NCI-H1417 (cell line): ENCODE measurements at places on chromosomes 12 and 14.
A peak's percentile ranks its signal among the peaks of the same experiment; 100 is the strongest.

DNA sequence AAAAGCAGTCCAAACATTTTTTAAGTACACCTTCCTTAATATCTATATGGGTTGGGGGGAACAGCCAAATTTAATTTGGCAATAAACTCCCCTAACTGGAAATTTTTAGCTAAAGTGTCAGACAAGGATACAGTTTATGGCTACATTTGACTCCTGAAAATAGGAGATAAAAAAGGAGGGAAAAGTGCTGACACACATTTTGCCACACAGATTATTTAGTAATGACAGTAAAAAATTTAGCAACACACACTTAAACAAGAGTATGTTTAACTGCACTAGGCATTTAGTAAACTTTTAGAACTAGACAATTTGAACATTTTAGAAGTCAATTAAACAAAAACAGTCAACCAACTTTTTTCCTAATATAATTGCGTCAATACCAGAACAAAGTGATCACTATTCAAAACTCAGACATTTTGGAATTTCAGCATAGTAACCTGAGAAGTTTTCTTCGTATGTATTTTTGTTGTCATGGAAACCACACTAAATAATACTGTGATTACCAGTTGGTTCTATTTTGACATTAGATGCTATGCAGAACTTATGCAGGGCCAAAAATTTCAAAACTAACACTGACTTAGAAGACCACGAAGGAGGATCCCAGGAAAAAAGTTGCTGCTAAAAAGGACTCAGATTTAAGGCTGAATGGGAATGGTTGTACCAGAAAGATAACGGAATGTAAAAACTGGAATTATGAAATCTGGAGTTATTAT is 13.4 kb downstream of the GMFB start:
- no peak for DNase-seq

DNA sequence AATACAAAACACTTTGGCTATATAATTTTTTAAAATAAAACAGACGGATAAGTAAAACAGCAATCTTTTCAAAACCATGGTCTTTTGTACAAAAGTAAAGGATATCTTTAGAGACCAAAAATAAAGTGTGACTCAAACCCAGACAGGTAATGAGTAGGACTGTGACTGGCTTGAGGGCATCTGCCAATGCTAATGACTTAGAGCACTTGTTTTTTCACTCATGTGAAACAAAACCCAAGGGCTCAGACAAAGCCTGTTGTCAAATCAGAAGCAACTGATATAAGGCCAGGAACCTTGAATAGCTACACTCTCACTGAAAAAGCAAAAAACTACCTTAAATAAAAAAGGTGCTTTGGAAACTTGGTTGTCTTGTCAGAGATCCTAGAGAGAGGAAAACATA is 357.4 kb downstream of the TMEM117 start:
- peak; percentile 59 for DNase-seq

GRCh38 chr14:100836311-100836805 is 10.4 kb downstream of the MEG3 start:
- no peak for DNase-seq

DNA sequence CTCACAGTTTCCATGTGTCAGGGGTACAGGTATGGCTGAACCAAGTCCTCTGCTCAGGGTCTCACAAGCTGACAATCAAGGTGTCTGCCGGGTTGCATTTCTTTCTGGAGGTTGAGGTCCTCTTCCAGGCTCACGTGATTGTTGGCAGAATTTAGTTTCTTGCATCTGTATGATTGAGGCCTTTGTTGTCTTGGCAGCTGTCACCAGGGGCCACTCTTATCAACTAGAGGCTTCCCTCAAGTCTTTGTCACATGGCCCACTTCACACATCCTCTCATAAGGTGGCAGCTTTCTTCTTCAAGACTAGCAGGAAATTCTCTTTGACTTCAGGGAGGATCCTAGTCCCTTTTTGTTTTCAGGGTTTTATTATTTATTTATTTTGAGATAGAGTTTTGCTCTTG is 46.0 kb upstream of the FOS start:
- no peak for DNase-seq

GRCh38 chr12:63997198-63997597 is 152.7 kb downstream of the SRGAP1 start:
- DNase-seq = no peak

- no peak for DNase-seq
These were observed 37.4 kb downstream of the SH2B3 start for GRCh38 chr12:111443086-111443485.

- DNase-seq = no peak
These were observed 1183.7 kb downstream of the AACS start for GRCh38 chr12:126248871-126249403.

DNA sequence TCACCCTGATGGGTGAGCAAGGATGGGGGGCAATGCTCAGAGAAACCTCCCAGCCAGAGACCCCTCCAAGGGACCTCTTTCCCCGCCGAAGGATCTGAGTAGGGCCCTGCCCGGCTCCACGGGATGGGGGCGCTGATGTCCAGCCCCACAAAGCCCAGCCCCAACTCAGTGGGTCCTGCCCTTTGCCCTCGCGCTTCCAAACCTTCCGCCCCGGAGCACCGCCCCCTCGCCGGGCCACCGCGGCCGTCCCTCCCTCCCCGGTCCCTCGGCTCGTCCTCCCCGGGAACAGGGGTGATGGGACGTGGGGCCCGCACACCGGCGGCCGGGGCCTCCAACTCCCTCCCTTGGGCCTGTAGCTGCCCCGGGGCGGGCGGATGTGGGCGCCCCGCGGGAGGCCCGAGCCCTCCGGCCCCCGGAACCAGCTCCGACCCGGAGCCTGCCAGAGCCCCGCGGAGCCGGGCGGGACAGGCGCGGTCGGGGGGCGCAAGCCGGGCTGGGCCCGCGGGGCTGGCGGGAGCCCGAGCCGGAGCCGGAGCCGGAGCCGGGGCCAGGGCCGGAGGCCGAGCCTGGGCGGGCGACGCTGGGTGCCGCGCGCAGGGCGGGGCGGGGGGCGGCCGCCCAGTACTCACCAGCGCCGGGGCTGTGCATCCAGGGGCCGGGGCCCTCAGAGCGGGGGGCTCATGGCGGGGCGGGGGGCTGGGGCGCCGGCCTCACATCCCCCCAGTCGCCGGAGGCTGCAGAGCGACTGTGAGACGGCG is 386 bp downstream of the HDAC7 start:
- DNase-seq = no peak

DNA sequence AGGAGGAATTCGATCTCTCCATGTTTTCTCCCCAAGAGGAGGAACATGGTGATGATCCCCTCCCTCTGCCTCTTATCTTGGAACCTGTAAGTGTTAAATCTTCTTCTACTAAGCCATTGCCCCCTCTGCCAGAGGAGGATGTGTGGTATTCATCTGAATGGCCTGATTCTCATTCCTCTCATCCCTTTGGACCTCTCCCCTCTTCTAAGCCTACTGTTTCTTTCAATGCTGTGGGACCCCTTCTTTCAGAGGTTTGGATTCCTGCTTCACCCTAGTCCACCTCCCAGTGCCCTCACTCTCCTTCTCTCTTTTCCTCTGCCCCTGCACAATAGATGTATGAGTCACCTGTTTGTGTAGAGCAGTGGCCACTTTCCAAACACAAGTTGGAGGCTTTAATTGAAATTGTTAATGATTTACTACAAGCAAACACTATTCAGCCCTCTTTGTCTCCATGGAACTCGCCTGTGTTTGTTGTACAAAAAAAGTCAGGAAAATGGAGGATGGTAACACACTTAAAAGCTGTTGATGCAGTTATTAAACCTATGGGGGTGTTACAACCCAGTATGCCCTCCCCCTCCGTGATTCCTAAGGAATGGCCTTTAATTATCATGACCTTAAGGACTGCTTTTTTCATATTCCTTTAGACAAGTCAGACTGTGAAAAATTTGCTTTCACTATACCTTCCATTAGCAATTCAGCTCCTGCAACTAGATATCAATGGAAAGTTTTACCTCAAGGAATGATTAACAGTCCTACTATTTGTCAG is 192.1 kb upstream of the ALG10B start:
- no peak for DNase-seq

DNA sequence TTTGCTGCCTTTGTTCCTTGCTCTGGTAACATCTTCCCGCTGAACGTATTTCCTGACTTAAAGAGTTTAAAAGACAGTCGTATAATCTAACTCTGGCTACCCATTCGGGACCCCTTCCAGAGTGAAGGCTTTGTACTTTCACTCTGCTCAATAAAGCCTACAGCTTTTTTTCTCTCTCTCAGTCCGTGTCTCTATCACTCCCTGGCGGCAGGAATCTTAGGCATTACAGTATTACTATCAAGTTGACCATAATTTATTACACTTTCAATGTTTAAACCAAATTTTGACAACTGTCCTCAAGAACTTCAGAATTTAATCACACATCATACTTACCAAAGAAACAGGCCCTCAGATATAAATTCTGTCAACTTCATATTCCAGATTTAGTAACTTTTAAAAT is 967.9 kb downstream of the FSCB start:
- no peak for DNase-seq

DNA sequence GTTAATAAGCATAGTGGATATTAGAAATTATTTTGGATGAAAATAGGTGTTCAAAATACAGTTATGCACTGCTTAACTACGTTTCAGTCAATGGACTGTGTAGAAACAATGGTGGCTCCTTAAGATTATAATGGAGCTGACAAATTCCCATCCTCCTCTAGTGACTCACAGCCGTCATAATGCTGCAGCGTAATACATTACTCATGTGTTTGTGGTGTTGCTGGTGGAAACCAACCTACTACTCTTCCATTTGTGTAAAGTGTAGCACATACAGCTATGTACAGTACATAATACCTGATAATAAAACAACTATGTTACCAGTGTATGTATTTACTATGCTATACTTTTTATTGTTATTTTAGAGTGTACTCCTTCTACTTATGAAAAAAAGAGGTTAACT is 111.2 kb upstream of the TMCC3 start:
- DNase-seq = no peak

GRCh38 chr14:51082349-51082748 is 12.6 kb downstream of the TRIM9 start:
- no peak for DNase-seq

- no peak for DNase-seq
These were observed 11.0 kb downstream of the ZBTB39 start for GRCh38 chr12:56995201-56995929.

DNA sequence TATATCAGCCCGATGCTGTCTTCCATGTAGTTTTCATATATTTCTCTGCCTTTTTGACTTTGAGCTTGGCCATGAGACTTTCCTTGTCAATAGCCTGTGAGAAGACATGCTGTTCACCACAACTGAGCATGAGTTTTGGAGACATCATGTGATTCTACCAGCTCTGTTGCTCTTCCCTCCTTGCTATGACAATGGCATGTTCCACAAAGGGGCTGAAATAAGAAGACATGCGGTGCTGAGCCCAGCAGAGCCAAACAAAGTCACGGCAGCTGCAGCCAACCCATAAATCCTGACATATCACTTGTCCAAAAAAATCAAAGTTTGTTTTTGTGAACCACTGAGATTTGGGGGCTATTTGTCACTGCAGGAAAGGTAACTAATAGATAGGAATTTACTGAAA is 343.4 kb upstream of the KITLG start:
- no peak for DNase-seq

DNA sequence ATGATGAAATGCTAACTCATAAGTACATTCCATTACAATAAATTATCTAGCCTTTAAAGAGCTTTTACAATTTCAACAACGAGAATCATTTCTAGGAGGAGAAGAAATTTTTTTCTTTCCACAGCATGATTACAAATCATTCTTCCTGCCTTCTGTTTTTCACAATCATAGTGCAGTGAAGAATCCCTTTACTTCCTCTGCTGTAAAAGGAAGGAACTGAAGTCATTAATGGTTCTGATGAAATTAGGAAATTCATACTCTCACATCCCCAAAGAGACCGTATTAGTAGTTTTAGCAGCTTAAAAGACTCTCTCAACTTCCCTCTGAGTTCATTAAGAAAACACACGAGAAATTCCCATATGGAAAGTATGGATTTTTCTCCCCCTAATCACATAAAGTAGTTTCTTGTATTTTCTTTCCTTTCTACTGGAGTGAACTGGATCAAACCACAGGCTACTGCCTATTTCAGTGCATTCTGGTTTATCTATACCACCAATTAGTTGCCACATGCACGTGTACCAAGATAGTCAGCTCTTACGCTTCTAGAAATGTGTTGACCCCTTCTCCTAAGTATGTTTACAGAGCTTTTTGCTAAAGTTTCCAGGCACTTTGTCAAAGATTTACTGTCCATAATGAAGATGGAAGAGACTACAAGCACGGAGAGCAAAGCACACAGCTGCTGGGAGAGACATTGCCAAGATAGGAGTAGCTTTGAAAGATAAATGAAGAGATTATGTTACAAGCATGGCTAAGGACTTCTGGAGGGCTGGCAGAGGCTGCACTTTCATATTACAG is 58.9 kb upstream of the KITLG start:
- peak; percentile 57 for DNase-seq
